ENCODE measurements at places on chromosomes 11 and 22. TPM values are rescaled to one million over a fixed set of nuclear protein-coding genes. Genes with fewer than 3 reads are reported as not detected.

DNA sequence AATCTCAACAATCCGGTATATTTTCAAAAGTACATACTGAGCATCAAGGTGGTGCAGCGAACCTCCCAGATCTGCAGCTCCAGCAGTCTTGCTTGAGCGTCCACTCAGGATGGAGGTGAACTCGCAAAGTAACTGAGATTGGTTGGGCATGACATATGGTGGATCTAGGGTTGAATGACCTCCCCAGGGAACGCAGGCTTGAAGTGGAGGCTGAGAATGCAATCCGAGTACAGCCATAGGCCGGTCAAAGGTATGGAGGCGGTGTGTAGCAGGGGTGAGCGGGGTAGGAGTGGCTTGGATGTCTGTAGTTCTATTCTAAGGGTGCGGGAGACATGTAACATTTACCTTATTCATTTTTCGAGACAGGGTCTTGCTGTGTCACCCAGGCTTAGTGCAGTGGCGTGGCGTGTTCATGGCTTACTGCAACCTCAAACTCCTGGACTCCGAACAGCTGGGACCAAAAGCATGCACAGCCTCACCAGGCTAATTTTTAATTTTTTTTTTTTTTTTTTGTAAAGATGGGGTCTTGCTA lies 631 bp upstream of the C22orf39 start:
- peak; percentile 60 for DNase-seq

- no peak for DNase-seq
Observed at GRCh38 chr22:27982106-27982505, 63.0 kb upstream of the PITPNB start.

Gene CBX7
- total RNA-seq, result 18.1 TPM

GRCh38 chr22:23079814-23080521 lies 9.6 kb downstream of the GNAZ start:
- DNase-seq, result no peak

GRCh38 chr11:62553839-62554361 lies 7.3 kb upstream of the AHNAK start:
- no peak for DNase-seq

DNA sequence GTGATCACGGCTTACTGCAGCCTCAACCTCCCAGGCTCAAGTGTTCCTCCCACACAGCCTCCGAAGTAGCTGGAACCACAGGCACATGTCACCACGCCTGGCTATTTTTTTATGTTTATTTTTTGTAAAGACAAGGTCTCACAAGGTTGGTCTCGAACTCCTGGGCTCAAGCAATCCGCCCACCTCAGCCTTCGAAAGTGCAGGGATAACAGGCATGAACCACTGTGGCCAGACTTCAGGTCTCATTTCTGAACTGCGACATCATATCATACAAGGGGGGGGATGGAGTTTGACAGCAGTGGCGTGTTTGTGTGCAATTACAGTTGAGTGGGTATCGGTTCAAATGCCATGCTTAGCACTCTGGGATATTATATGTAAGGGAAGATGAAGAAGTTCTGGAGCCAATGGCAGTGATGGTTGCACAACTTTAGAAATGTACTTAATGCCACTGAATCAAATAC lies 6.9 kb downstream of the NAALADL1 start:
- no peak for DNase-seq

Gene NLRP10
- total RNA-seq, result not detected

- no peak for DNase-seq
Observed at GRCh38 chr11:134258577-134258976, 5.2 kb downstream of the ACAD8 start.

Gene PATE2
- not detected for total RNA-seq

Gene SORL1
- total RNA-seq, result 61.7 TPM

DNA sequence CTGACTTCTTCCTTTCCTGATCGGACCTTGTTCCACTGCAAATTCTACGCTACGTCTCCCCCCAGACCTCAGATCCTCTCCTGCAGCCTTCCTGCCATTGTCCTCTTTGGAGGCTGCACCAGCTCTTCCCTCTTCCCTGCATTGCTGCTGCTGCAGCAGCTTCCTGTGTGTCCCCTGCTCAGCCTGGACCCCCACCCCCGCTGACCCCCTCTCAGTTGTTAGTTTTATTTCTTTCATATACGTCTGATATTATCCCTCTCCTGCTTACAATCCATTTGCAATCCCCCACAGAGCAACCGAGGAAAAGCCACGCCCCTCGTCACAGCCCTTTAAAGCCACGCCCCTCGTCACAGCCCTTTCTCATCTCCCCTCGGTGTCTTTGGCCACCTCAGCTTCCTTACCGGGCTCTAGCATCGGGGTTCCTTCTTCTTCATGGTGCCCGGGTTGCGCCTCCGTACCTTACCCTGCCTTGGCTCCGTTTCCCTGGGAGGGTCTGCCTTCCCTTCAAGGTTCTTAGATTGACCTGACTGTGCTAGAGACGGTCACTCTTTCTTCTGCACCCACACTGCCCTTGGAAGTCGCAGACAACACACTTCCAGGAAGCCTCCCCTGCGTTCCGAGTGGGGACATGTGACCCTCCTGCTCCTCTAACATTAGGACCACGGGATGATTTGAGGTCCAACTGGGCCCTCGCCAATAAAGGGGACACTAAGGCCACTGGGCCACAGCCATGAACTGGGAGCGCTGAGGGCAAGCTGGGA lies 4.8 kb downstream of the MRGPRG start:
- no peak for DNase-seq

GRCh38 chr22:42357221-42357620 lies 75.0 kb downstream of the NFAM1 start:
- DNase-seq, result no peak

GRCh38 chr22:28629420-28630176 lies 50.0 kb downstream of the TTC28 start:
- DNase-seq, result no peak

Gene SPDYC
- total RNA-seq, result not detected

- no peak for DNase-seq
Observed at GRCh38 chr11:121932646-121933185, 183.3 kb downstream of the BLID start.

GRCh38 chr11:3903207-3903896 lies 47.9 kb downstream of the STIM1 start:
- no peak for DNase-seq

DNA sequence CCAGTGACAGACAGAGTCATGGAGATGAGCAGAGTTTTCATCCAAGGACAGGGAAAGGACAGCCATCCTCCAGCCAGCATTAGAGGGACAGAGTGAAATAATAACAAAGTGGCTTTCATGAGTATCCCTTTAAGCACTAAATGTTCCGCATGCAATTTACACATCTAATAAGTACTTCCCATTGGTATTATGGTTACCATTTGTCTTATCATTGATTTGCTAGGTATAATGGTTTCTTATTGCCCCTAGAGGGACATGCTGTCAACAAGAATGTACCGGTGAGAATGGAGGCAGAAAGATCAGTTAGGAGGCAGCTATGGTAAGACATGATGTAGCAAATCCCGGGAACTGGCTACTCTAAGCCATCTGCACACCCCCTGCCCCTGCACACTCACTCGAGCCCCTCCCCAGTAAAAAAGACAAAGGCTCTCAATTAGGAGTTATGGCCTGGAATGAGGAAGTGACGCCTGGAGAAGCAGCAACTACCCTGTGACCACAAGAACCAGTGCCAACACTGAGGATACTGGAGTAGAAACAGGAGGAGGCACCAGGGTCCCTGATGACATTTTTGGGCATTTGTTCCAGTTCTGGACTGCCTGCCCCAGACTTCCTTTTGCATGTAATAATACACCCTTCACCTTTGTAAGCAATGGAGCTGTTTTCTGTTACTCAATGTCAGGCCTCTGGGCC lies 30.2 kb upstream of the HMGXB4 start:
- no peak for DNase-seq

- DNase-seq, result no peak
Observed at GRCh38 chr11:555780-556661, 4.5 kb downstream of the LMNTD2 start.

DNA sequence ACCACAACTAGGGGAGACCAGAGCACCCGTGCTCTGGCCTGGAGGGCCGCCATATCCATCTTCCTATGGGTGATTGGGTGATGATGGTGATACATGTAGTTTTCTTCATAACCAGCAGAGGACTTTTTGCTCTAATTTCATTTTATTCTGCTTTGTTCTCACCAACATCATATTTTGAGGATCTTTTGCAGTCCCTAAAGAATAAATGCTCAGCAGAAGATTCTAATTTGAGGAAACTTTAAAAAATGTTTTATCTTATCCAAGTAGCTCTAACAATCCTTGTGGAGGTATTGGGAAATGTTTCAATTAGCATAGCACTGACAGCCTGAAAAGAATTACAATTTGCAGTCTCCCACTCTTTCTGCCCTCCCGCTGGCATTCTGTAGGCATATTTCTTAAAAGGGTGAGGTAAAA lies 544.0 kb downstream of the NTM start:
- DNase-seq, result no peak

DNA sequence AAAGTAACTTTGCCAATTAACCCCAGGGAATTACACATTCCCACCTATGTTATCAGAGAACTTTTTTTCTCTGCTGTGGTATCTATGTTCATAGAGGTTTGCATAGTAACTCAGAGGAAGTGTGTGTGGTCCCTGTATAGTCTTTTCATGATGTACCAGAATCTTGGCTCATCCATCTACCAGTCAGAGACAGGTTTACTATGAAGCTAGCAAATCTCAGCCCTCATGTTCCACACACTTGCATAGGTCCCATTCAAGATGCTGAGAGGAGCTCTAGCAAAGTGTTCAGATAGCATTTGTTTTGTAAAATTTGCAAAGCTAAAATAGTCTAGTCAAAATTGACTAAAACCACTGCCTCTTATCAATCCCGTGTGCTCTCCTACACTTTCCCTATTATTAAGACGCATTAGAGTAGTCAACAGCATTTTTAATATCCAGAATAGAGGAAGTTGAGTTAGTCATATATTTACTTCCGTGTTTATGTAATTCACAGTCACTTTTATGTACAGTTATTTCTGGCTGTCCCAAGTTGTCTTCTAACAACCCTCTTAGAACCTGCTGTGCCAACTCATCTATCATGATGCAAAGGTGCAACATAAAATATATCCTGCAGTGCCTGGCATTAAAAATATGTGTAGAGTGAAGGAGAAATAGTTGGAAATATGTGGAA lies 184.2 kb downstream of the FAM76B start:
- DNase-seq, result no peak

- no peak for DNase-seq
Observed at GRCh38 chr11:57179681-57180080, 2.1 kb upstream of the LRRC55 start.

DNA sequence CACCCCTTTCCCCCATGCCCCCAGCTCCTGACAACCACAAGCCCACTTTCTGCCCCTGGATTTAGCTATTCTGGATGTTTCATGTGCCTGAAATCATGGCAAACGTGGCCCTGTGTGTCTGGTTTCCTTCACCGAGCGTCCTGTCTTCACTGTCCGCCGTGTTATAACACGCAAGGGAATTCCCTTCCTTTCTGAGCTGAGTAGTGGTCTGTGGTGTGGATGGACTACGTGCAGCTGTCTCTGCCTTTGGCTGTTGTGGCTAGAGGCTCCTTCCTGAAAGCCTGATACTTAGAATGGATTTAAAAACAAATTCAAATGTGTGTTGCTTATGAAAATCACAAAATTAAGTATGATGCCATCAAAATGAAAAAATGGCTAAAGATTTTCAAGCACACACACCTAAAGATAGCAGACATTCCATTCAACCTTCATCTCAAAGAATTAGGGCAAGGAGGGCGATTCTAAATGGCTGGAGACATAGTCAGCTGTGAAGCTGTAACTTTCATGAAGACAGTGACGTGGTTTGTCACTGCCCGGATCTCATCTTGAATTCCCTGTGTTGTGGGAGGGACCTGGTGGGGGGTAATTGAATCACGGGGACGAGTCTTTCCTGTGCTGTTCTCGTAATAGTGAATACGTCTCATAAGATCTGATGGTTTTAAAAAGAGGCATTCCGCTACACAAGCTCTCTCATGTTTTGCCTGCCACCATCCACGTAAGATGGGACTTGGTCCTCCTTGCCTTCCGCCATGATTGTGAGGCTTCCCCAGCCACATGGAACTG lies 30.5 kb downstream of the KCNQ1 start:
- DNase-seq, result peak; percentile 89

Gene PIWIL4
- 5.8 TPM for total RNA-seq

Gene OR56A1
- total RNA-seq, result not detected

DNA sequence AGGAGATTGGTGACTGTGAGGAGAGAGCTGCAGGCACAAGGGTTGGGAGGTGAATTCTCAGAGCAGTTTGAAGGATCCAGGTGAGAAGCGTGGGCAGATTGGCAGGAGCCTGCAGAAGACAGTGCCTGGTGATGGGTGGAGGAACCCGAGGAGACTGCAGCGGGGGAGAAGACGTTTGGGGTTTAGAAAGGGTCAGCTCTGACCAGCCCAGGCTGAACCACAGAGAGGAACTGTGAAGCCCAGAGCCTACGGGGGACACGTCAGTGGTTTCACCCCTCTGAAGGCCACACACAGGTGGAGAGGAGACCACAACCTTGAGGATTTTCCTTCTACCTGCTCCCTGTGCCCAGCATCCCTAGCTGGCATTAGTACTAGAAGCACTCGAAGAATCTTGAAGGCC lies 154.8 kb upstream of the TBCEL start:
- no peak for DNase-seq

DNA sequence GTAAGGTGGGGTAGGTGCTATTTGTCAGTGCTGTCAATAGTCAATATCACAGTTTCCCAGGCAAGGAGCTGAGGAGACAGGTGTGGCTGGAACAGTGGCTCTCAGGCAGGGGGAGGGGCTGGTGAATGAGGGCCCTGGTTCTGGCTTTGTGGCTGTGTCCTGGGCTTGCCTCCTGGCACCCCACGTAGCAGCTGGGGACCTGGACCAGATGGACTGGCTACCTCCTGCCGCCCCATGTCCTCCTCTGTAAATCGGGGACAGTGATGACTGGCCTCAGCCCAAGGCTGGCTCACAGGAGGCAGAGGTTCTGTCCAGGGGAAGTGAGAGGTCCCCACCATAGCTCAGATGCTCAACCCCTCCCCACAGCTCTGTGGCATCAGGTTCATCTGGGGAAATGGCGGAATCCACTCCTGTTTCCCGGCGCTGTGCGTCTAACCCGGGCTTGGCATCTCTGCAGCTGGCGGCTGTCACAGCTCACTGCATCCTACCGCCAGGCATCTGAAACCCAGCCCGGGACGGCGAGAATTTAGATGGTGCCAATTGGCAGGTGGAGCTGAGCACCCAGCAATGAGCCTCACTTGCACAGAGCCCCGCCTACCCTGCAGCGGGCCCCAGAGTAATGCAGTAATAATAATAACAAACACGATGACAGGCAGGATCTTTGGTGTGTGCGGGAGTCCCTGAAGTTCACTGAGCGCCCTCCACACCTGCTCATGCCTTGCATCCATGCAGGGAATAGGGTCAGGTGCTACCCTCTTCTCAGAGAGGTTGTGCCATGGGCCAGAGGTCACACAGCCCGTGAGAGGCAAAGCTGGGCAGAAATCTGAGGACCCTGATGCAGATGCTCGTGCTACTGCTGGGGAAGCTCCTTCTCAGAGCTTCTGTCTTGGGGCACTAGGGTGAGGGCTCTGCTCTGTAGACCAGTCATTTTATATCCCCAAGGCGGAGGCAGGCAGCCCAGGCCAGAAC lies 27.8 kb upstream of the SHISAL1 start:
- no peak for DNase-seq

GRCh38 chr11:37394236-37394870 lies 796.3 kb upstream of the RAG2 start:
- DNase-seq, result no peak

- no peak for DNase-seq
Observed at GRCh38 chr11:28763876-28764275, 655.7 kb downstream of the METTL15 start.

Gene RIMBP3B
- total RNA-seq, result 0.21 TPM

Gene BIK
- total RNA-seq, result 2.7 TPM

- DNase-seq, result peak; percentile 28
Observed at GRCh38 chr11:36149538-36150242, 139.5 kb downstream of the COMMD9 start.

Gene FXYD2
- total RNA-seq, result 6.9 TPM

Gene ELMOD1
- 1.9 TPM for total RNA-seq
